ENCODE measurements at places on chromosomes 7 and 10.

- DNase-seq: no peak
These were observed 111.7 kb downstream of the GPR26 start for GRCh38 chr10:123777881-123778280.

- no peak for DNase-seq
These were observed 111.8 kb upstream of the ANKRD1 start for GRCh38 chr10:91032611-91033206.

GRCh38 chr10:71078454-71079145 lies 133.8 kb upstream of the UNC5B start:
- no peak for DNase-seq

GRCh38 chr10:23069019-23069815 lies 26.2 kb upstream of the MSRB2 start:
- DNase-seq: no peak

DNA sequence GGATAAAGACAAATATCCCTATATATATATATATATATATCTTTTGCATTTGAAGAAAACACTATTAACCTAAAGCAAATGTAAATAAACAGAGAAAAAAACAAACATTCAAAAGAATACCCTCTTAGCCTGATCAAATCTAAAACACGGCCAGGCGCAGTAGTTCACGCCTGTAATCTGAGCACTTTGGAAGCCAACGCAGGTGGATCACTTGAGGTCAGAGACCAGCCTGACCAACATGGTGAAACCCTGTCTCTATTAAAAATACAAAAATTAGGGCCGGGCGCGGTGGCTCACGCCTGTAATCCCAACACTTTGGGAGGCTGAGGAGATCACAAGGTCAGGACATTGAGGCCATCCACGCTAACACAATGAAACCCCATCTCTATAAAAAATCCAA lies 9.2 kb downstream of the ANXA7 start:
- DNase-seq: no peak

DNA sequence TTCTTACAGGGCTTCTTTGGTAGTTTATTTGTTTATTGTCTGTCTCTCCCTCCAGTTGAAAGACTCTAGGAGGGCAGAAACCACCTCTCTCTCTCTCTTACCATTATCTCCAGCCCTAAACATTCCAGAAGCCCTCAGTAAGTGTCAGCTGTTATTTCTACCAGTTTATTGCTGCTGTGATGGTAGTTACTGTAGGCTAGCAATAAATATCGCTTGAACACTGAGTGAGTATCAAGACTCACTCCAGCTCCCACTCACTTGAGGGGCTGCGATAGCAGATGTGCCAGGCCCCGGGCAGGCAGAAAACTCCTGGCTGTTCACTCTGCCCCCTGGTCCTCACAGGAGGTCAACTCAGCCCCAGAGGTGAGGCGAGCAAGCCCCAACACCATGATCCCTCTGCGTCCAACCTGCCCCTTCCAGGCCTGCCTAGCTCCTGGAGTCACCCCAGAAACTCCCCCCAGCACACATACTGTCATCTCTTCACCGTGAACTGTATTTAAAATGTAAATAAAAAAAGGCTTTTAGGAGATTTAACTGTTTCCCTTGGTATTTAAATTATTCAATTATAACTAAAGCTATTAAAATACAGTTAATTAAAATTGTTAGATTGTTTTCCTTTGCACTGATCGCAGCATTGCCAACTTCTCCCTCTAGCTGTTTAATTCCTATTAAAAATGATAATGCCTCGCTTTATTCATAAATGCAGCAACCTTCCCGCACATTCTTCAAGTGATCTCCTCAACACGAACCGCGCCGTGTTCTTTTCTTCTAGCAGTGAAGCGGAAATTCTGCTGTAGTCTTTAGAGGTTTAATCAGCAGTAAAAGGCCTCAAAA lies 321.1 kb upstream of the ZMIZ1 start:
- DNase-seq: no peak

- peak; percentile 15 for DNase-seq
These were observed 168.5 kb downstream of the TEX36 start for GRCh38 chr10:125514206-125515162.

- no peak for DNase-seq
These were observed 2.8 kb downstream of the EMX2 start for GRCh38 chr10:117545141-117546019.

DNA sequence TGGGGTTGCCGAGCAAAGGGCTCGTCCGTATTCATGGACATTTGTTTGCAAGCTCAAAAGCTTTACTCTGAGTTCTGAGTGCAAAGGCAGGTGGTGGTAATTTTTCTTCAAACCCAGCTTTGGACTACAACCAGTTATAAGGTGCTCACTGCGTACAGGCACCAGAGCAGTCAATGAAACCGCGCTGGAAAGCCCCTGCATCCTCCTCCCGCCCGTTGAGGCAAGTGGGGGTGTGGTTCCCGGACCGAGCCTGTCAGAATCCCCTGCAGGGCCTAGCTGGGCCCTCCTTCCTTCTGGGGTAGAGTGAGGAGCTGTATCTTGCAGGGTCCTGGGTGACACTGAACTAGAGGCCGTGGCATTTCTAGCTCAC lies 22.3 kb downstream of the AMZ1 start:
- DNase-seq: no peak

- peak; percentile 93 for DNase-seq
These were observed 23.9 kb downstream of the SCD start for GRCh38 chr10:100370714-100371481.

- no peak for DNase-seq
These were observed 91.8 kb downstream of the LARP4B start for GRCh38 chr10:839550-840205.
